Activated CD4-positive, alpha-beta memory T cell treated with anti-CD3 and anti-CD28 coated beads for 36 hours (primary cell): ENCODE measurements at places on chromosomes 3 and 15. TPM values are rescaled to one million over a fixed set of nuclear protein-coding genes. Genes with fewer than 3 reads are reported as not detected.

GOLGA8J gene
- not detected for total RNA-seq

FEZF2 gene
- total RNA-seq = not detected

TGM4 gene
- not detected for total RNA-seq

ADIPOQ gene
- not detected for total RNA-seq

UROC1 gene
- not detected for total RNA-seq

SPTSSB gene
- total RNA-seq = not detected

CYP1A1 gene
- 1.1 TPM for total RNA-seq

TRPM1 gene
- total RNA-seq = not detected

POMGNT2 gene
- 7.3 TPM for total RNA-seq

FETUB gene
- total RNA-seq = not detected

GRM7 gene
- total RNA-seq = not detected

CPLX3 gene
- total RNA-seq = not detected

MEGF11 gene
- not detected for total RNA-seq

ACVR2B gene
- total RNA-seq = 7.8 TPM

GOLGA8Q gene
- total RNA-seq = not detected

CILP gene
- not detected for total RNA-seq

- no peak for DNase-seq
Measured at GRCh38 chr3:168267179-168267578, 171.5 kb upstream of the GOLIM4 start.

DNA sequence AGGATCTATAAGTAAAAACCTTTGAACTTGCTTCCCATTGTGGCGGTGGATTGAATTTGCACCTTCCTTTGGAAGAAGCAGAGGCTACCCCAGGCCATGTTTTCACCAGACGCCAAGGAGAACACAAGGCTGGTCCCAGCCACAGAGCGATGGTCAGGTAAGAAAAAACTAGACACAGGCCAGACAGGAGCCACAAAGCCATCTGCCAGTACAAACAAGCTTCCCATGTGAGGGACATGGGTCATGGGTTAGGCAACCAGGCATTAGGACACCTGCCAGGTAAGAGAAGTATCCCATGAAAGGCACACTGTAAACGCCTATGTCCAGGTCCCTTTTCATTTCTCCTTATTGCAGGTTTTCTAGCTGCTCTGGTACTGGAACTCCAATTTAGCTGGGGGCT is 190.2 kb downstream of the KLF13 start:
- DNase-seq = no peak

GRCh38 chr3:157282261-157283191 is 122.6 kb upstream of the CCNL1 start:
- DNase-seq = no peak

DNA sequence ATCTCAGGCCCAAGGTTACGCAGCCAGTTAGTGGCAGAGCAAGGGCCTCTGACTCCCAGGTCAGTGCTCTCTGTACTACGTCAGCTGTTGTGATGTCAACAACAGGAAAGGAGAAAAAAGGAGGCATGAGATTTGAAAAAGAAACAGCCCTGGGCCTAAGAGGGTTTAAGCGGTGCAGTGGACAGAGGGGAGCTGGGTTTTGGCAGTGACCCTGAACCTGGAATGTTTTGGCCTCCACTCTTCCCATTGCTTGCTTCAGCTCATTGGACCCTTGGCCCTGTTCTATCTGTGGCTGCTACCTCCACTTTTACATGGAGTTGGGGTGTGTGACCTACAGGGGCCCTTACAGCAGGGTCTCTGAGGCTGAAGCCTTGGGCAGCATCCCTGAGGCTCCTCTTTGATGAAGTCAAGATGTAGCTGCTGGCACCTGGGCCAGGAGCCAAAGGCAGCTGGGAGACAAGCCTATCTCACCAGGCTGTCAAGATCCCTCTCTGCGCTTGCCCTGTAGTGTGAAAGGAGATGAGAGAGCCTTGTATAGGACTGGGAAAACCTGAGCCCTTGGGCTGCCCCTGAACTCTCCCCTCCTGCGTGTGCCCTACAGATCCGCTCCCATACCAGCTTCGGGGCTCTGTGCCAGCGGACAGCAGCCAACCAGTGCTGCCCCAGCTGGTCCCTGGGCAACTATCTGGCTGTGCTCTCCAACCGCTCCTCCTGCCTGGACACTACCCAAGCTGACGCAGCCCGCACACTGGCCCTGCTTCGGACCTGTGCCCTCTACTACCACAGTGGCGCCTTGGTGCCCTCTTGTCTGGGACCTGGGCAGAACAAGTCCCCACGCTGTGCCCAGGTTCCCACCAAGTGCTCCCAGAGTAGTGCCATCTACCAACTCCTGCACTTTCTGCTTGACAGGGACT is 8.7 kb downstream of the DISP2 start:
- DNase-seq = no peak

GRCh38 chr15:101213147-101213546 is 38.7 kb downstream of the CHSY1 start:
- DNase-seq = no peak

DNA sequence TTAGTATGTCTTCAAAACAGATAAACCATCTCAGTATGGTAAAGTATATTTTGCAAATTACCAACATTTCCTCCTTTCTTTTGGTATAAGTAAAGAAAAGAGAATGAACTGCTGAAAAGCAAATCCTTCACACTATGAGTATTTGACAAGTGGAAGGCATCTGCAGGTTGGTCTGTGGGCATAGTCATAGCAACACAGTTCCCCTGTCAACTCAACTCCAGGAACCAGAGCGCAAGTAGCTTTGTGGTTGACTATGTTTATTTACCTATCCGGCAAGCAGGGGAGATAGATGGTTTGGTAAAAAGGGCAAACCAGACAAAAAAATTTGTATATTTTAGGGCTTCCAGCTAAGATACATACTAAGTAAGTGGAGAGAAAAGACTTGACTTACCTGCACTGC is 88.3 kb upstream of the PPIB start:
- peak; percentile 19 for DNase-seq

DNA sequence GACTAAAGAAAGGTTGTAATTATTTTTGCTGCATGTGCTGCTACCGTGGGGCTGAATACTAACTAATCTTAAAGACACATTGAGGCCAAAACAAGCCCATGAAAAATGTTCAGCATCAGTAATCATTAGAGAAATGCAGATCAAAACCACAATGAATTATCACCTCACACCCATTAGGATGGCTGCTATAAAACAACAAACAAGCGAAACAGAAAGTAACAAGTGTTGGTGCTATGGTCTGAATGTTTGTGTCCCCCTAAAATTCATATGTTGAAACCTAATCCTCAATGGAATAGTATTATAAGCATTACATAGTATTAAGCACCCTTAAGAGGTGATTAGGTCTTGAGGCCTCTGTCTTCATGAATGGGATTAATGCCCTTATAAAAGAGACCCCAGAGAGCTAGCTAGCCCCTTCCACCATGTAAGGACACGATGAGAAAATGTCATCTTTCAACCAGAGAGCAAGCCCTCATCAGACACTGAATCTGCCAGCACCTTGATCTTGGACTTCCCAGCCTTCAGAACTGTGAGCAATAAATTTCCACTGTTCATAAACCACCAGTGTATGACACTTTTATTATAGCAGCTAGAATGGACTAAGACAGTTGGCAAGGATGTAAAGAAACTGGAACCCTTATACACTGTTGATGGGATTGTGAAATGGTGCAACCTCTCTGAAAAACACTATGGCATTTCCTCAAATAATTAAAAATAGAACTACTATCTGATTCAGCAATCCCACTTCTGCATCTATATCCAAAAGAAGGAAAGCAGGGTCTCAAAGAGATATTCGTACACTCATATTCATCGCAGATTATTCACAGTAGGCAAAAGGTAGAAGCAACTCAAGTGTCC is 76.1 kb downstream of the REC114 start:
- no peak for DNase-seq

DNA sequence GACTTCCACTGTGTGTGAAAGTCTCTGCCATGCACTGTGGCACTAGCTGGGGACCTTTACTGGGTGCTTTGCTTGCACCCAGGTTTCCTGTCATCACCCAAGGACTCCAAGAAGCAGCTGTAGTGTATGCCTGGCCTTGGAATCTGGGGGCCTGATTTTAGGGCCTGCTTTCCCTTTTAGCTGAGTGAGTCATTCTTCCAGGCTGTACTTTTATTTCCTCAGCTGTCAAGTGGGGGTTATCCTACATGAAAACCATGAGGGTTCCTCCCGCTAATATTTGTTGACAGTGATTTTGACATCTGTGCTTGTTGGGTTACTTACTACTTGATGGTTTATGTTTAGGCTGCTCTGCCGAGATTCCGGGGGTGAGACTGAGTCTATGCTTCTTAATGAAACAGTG is 18.5 kb downstream of the GORASP1 start:
- no peak for DNase-seq

- no peak for DNase-seq
Measured at GRCh38 chr3:23686519-23686918, 119.2 kb upstream of the UBE2E1 start.

GRCh38 chr3:13173186-13173585 is 100.0 kb upstream of the IQSEC1 start:
- DNase-seq = no peak

GRCh38 chr3:56754741-56755417 is 46.9 kb downstream of the ARHGEF3 start:
- peak; percentile 38 for DNase-seq

- DNase-seq = no peak
Measured at GRCh38 chr15:63827113-63827512, 6.6 kb downstream of the HERC1 start.

DNA sequence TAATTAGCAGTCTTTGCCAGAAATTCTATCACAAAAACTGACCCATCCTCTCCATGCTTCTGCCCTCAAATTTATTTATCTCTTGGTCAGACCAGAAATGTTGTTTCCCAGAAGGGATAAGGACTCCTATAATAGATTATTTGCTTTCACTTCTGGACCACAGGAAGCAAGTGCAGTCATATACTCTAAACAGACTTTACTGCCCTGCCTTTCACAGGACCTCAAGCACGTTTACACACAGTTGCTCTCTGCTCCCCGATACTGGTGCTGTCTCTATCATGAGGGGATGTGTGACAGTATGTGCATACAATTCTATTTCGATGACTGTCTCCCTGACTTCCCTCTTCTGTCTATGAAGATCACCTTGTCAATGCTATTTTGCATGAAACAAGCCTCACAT is 205.5 kb upstream of the TGFBR2 start:
- no peak for DNase-seq

DNA sequence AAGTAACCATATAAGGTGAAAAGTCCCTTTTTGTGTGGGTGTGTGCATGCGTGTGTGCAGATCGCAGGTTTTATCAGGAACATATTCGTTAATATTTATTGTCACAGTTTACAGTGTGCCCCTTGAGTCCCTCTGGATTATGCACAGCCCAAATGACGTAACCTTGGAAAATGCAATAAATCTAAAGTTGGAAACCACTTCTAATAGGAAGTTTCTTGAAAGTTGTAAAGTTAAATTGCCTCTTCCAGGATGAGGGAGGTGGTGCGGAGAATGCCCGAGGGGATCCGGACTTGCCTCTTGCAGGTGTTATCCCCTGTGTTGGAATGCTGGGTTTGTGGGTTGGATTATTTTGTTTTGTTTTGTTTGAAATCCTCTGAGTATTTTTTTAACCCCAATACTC is 143.3 kb downstream of the CMSS1 start:
- no peak for DNase-seq

- no peak for DNase-seq
Measured at GRCh38 chr3:122553171-122553570, 10.9 kb downstream of the PARP9 start.

DNA sequence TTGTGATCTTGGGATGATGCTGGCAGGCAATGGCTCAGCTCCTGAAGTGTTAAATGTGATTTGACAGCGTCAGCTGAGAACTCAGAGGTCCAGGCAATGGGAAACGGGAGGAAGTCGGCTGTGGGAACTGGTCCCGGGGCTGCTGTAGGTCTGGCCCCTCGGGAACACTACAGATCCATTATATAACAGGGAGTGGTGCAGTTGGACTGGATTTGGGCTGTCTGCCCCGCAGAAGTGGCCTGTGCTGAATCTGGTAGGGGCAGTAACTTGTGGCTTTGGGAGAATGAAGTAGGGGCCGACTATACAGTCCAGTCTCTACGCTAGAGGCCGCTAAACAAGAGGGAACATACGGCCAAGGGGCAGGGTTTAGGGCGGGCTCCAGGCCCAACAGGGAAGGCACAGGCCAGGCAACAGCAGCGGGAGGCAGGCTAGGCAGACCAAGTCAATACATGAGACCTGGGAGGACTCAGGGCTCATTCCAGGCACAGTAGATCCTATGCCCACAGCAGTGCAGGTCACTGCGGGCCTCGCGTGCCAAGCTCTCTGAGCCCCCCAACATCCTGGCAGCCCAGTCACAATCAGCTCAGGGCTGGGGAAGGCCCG is 20.3 kb upstream of the IL16 start:
- DNase-seq = no peak

- DNase-seq = no peak
Measured at GRCh38 chr3:43073836-43074220, 32.1 kb downstream of the POMGNT2 start.

GRCh38 chr3:147191795-147192385 is 214.5 kb downstream of the ZIC4 start:
- no peak for DNase-seq

DNA sequence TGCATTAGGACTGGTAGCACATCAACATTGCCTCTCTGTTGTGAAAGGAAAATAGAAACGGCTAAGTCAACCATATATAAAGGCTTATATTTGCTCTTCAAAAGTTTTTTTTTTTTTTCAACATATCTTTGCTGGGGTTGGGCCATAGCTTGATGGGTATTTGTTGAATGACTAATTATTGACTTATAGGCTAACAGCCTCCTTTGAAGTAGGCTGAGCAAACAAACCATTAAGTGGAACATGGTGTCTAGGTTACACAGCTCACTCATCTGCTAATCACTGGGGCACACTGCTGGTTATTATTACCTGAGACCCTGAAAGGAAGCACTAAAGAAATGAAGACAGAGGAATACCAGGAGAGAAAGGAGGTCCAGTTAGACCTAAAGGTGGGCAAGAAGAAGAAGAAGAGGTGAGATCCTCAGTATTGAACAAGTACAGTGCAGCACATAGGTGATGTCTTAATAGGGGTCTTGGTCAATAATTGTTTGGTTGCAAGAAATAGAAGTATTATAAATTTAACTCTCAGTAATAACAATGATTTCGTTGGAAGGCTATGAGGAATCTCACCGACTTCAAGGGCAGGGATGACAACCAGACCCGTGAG is 139.4 kb downstream of the RPLP1 start:
- no peak for DNase-seq

DNA sequence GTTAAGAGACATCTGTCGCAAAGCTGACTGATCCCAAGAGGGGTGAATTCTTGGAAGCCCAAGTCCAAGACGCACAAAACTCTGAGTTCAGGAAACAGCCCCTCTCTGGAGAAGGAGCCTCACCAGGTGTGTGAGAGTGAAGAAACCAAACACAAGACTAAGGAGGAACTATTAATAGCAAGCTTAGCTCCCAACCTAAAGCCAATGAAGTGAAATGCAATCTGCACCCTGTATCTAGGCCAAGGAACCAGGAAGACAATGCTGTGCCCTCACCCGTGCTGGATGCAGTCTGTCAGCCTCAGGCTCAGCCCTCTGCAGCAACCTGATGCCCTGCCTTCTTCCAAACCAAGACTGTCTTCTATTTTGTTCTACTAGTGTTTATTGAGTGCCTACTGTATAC is 22.5 kb upstream of the THBS1 start:
- no peak for DNase-seq
